ENCODE measurements at places on chromosomes 7 and 10. TPM values are rescaled to one million over a fixed set of nuclear protein-coding genes. Genes with fewer than 3 reads are reported as not detected.

The SERPINE1 gene
- total RNA-seq = 0.14 TPM

GRCh38 chr7:137243741-137244140 lies 99.8 kb downstream of the PTN start:
- DNase-seq = no peak

DNA sequence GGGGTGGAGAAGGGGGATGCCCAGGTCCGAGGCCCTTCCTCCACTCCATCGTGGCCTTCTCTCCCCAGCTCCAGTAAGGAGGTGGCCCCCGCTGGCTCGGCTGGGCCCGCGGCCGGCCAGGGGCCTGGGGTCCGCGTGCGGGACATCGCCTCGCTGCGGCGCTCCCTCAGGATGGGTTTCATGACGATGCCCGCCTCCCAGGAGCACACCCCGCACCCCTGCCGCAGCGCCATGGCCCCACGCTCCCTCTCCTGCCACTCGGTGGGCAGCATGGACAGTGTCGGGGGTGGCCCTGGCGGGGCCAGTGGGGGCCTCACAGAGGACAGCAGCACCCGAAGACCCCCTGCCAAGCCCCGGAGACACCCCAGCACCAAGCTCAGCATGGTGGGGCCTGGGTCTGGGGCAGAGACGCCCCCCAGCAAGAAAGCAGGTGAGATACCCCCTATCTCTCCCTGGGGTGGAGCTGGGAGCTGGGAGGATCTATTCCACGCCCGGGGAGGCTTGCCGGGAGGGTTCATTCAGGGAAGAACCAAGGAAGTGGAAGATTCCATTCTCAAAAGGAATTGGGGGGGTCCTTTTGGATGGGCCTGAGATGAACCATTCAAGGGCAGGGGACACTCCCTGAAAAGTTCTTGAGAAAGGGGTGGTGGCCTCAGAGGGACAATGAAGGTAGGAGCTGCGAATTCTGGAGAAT lies 3.2 kb downstream of the NYAP1 start:
- no peak for DNase-seq

- DNase-seq = no peak
These were observed 36.6 kb downstream of the CRHR2 start for GRCh38 chr7:30645661-30646060.
